ENCODE measurements at places on chromosomes 5 and 9.
A peak's percentile ranks its signal among the peaks of the same experiment; 100 is the strongest.

- ATAC-seq: no peak
- H3K36me3 ChIP-seq: no peaks in the 10 kb centered on the region
- H3K27ac ChIP-seq: no peak overlapping the region
Measured at GRCh38 chr5:60101573-60101972, 208.0 kb upstream of the PDE4D start.

DNA sequence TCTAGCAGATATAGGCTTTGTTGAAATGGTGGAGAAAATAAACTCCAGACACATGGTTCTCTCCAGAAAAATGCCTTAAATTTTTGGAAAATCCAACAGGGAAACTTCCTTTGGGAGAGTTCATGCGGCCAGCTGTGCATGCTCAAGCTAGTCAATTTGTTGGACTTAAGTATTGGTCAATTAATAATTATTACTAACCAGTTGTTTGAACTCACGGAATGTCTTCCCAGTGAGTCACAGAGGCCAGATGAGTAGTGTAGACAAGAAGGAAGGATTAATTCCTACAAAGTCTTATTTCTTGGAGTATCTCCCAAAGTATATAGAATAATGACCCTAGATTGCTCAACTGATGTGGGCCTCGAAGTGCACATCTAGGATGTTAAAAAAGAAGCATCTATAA, 103.6 kb downstream of the MACIR start:
- no peaks in the 10 kb centered on the region for H3K27me3 ChIP-seq
- H3K36me3 ChIP-seq: no peaks in the 10 kb centered on the region
- H3K4me1 ChIP-seq: no peaks in the 10 kb centered on the region

DNA sequence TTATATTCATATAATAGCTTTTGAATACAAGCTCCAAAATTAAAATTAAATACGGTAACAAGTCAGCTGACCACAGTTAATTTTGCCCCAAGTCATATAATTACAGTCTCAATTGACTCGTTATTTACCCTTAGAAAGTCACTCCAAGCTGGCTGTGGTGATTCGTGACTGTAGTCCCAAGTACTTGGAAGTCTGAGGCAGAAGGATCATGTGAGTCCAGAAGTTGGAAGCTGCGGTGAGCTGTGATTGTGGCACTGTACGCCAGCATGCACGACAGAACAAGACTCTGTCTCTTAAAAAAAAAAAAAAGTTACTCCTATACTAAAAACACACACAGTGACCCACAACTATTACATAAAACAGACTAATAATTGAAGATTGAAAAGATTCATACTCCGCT, 31.6 kb upstream of the DTWD2 start:
- ATAC-seq: no peak
- H3K4me3 ChIP-seq: no peak overlapping the region
- H3K27ac ChIP-seq: peak overlapping the region; percentile 52
- peaks cover 64% of the 10 kb centered on the region for H3K4me1 ChIP-seq
- no peaks in the 10 kb centered on the region for H3K27me3 ChIP-seq
- H3K36me3 ChIP-seq: no peaks in the 10 kb centered on the region

DNA sequence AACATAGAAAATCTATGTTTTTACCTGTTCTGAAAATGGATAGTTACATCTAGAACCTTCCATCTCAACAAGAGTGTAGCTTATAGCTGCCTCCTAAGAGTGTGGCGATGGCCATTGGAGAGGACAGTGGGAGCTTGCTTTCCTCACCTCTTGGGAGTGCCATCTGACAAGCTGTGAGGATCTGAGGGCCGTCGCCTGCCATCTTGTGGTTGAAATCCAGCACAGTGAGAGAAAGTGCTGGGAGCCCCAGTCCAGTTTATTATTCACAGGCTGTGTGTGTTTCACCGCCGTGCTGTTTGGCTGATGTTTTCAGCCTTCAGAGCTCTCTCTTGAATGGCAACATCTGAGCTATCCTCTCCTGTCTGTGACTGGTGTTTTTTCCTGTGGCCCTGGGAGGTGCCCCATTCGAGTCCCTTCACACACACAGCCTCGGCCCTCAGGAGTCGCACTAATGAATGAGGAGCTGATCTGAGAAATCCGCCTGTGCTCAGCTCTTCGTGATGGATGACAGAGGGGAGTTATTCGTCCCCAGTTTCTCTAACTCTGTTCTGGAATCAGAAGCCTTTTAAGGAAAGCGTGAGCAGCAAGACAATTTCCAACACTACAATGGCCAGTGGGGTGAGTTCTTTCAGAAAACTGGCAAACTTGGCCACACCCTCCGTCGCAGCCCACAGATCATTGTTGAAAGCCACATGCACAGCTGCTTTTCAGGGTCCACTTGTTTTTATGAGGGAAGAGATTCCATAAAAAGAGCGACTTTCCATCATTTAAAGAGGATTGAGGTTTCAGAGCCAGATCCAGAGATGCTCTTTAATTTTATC, 170.3 kb downstream of the PDZD2 start:
- H3K36me3 ChIP-seq: no peaks in the 10 kb centered on the region
- no peak overlapping the region for H3K27ac ChIP-seq
- ATAC-seq: peak; percentile 50
- no peaks in the 10 kb centered on the region for H3K4me1 ChIP-seq
- peaks cover 12% of the 10 kb centered on the region for H3K27me3 ChIP-seq

DNA sequence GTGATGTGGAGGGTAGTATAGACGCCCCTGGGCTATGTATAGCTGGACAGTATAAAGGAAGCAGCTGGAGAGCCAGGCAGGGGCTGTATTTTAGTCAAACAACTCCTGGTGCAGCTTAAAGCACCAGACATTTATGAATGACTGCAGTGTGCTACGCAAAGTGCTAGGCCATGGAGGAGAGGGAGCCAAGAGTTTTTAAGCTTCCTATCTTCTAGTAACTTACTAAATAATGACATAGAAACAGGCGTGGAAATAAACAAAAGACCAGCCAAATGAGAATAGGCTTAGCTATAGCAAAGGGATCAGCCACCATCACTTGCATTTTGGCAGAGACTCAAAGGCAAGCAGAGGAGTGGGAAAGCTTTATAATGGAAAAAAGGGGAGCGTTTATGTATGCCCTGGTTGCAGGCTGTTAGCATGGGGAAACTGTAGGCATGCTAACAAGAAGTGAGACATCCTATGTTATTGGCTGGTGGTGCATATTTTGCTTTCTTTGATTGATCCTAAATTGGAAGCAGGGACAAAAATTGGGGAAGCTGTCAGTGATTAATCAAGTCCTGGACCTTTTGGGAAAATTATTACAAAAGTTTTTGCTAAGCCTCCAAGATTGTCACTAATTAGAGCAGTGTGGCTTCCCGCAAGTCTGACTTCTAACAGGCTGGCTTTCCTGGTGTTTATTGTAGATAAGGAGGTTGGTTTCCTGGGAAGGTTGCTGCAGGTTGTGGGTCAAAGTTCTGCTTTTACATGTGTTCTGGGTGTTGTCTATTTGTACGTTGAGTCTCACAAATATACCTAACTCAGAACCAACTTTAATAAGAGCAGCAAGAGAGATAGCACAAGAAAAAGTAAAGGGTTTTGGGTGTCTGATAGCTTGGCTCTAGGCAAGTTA, 46.6 kb downstream of the RAB3C start:
- no peak overlapping the region for H3K27ac ChIP-seq
- no peaks in the 10 kb centered on the region for H3K27me3 ChIP-seq
- no peak overlapping the region for H3K4me3 ChIP-seq
- ATAC-seq: no peak

GRCh38 chr5:149940077-149940574, 4.5 kb downstream of the PDE6A start:
- no peaks in the 10 kb centered on the region for H3K36me3 ChIP-seq
- H3K27me3 ChIP-seq: peaks cover 8% of the 10 kb centered on the region
- no peak overlapping the region for H3K27ac ChIP-seq
- H3K4me1 ChIP-seq: no peaks in the 10 kb centered on the region
- ATAC-seq: no peak

- H3K27me3 ChIP-seq: no peaks in the 10 kb centered on the region
- no peaks in the 10 kb centered on the region for H3K36me3 ChIP-seq
- no peak overlapping the region for H3K27ac ChIP-seq
- no peak overlapping the region for H3K4me3 ChIP-seq
- no peaks in the 10 kb centered on the region for H3K4me1 ChIP-seq
Measured at GRCh38 chr9:8674536-8674935, 875.0 kb upstream of the DMAC1 start.

DNA sequence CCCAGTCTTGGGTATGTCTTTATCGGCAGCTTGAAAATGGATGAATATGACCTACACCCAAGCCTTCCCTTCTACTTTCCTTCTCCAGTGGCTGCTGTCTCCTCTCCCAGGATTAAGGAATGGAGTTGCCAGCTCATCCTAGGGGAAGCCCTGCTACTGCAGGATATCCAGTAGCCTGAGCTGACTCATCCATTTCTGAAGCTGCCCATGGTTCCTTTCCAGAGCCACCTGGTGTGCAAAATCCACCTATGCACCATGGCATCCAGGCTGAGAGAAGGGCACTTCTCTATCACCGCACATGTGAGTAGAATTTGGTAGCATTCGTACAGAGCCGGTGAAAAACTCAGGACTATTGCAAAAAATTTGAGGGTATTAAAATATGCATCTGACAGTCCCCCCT, 290.8 kb downstream of the YTHDC2 start:
- no peak for ATAC-seq
- H3K4me1 ChIP-seq: no peaks in the 10 kb centered on the region
- H3K27ac ChIP-seq: no peak overlapping the region

DNA sequence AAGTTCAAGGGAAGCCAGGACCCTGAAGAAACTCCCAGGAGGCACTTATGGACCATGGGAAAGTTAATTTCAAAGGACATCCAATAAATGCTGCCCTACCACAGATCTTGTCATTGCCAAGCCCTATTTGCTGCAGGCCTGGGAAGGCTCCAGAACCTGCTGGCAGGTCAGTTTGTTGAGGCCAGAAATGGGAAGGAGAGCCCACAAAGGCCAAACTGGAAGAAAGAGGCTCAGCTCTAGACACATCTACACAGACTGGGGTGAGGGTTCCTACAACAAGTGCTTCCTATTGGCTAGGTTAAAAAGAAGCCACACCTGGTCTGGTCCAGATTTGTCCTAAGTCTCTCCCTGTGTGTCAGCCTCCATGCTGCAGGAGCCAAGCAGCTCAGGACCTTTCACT, 94.4 kb downstream of the SIL1 start:
- H3K4me3 ChIP-seq: no peak overlapping the region
- no peak overlapping the region for H3K27ac ChIP-seq
- no peaks in the 10 kb centered on the region for H3K27me3 ChIP-seq
- H3K4me1 ChIP-seq: no peaks in the 10 kb centered on the region
- H3K36me3 ChIP-seq: peaks cover 29% of the 10 kb centered on the region

GRCh38 chr9:126157826-126158587, 168.6 kb upstream of the MVB12B start:
- H3K4me1 ChIP-seq: no peaks in the 10 kb centered on the region
- no peak overlapping the region for H3K27ac ChIP-seq
- H3K36me3 ChIP-seq: no peaks in the 10 kb centered on the region
- H3K27me3 ChIP-seq: peaks cover 42% of the 10 kb centered on the region
- ATAC-seq: no peak

GRCh38 chr9:13755551-13755950, 476.1 kb upstream of the MPDZ start:
- no peaks in the 10 kb centered on the region for H3K4me1 ChIP-seq
- ATAC-seq: no peak
- H3K27me3 ChIP-seq: no peaks in the 10 kb centered on the region
- H3K27ac ChIP-seq: no peak overlapping the region
- H3K4me3 ChIP-seq: no peak overlapping the region
- H3K36me3 ChIP-seq: no peaks in the 10 kb centered on the region

DNA sequence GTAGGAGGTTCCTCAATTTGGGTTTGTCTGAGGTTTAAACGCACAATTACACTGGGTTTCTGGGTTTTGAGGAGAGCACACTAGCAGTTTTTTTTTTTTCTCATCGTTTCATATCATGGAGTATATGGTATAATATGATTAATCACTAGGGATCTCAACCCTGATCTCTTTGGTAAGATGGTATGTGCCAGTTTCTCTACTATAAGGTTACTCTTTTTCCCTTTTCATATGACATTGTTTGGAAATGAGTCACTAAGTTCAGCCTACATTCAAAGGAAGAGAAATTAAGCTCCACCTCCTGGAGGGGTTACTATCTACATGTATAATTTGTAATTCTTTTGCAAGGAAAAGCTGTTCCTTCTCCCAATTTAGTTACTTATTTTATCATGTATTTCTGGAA, 35.2 kb downstream of the MTRR start:
- ATAC-seq: no peak
- H3K36me3 ChIP-seq: peaks cover 90% of the 10 kb centered on the region
- no peak overlapping the region for H3K27ac ChIP-seq
- H3K4me1 ChIP-seq: peaks cover 20% of the 10 kb centered on the region

DNA sequence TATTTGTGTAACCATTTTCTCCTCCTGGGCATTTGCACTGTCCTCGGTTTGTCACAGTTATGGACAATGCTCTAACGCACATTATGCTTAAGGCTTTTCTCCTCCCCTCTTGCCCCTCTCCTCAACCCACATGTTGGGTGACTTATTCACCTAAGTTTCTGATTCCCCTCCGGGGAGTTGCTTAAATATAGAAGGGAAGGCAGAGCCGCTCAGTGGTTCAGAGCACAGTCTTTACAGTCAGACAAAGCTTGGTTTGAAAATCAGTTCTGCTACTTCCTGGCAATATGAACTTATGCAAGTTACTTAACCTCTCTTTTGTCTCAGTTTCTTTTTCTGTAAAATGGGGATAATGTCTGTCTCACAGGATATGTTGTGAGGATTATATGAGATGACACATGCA, 41.2 kb upstream of the SPRY4 start:
- H3K27me3 ChIP-seq: peaks cover 77% of the 10 kb centered on the region
- no peak overlapping the region for H3K27ac ChIP-seq
- peaks cover 4% of the 10 kb centered on the region for H3K36me3 ChIP-seq

GRCh38 chr5:157188270-157188669, 7.6 kb downstream of the ITK start:
- H3K36me3 ChIP-seq: no peaks in the 10 kb centered on the region
- H3K27ac ChIP-seq: peak overlapping the region; percentile 48
- no peaks in the 10 kb centered on the region for H3K4me1 ChIP-seq
- ATAC-seq: no peak

- ATAC-seq: no peak
- no peak overlapping the region for H3K4me3 ChIP-seq
- no peak overlapping the region for H3K27ac ChIP-seq
- peaks cover 15% of the 10 kb centered on the region for H3K4me1 ChIP-seq
- H3K27me3 ChIP-seq: no peaks in the 10 kb centered on the region
- H3K36me3 ChIP-seq: no peaks in the 10 kb centered on the region
Measured at GRCh38 chr5:177557796-177558195, 3.4 kb upstream of the FAM193B start.

GRCh38 chr9:4313144-4313543, 13.3 kb upstream of the GLIS3 start:
- no peak overlapping the region for H3K4me3 ChIP-seq
- ATAC-seq: no peak
- H3K27ac ChIP-seq: no peak overlapping the region
- no peaks in the 10 kb centered on the region for H3K36me3 ChIP-seq
- no peaks in the 10 kb centered on the region for H3K4me1 ChIP-seq

GRCh38 chr9:128870128-128870940, 11.4 kb downstream of the KYAT1 start:
- H3K4me3 ChIP-seq: no peak overlapping the region
- no peak overlapping the region for H3K27ac ChIP-seq
- no peak for ATAC-seq
- no peaks in the 10 kb centered on the region for H3K27me3 ChIP-seq

GRCh38 chr9:136096505-136097001, 1.5 kb upstream of the NACC2 start:
- peaks cover 78% of the 10 kb centered on the region for H3K27me3 ChIP-seq
- peak overlapping the region; percentile 56 for H3K4me3 ChIP-seq
- no peak overlapping the region for H3K27ac ChIP-seq
- H3K36me3 ChIP-seq: no peaks in the 10 kb centered on the region

Data from stimulated activated memory B cell treated with anti-CD40 and anti-IgM and Interleukin-4, amounts not matched to agents 10 μg/mL and 1 μg/mL and 100 μg/mL, for 72 hours (primary cell).